T-helper 2 cell (primary cell): ENCODE measurements at places on chromosomes 1 and 21.

DNA sequence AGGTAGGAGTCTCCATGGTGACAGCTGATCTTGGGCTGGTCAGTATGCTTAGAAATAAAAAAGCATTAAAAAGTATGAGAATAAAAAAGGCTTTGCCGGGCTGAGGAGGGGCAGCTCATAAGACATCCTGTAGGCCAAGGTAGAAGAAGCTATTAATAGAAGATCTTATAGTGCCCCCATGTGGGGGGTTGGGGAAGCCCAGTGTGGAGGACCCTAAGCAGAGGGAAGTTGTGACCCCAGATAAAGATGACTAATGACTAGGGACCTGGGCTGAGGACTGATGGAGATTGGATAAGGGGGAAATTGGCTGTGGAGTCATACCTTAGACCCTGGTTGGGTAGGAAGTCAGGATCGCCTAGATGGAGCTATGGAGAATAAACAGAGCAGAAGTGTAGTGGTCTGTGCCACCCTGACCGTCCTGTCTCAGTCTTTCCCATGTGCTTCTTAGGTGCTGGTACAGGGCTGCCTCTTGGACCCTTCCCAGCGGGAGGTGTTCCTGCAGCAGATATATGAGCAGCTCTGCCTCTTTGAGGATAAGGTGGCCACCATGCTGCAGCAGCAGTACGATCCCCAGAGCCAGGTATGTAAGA lies 25.0 kb downstream of the SZT2 start:
- DNase-seq: no peak

- no peak for DNase-seq
Measured at GRCh38 chr1:94599095-94599813, 57.7 kb upstream of the F3 start.

DNA sequence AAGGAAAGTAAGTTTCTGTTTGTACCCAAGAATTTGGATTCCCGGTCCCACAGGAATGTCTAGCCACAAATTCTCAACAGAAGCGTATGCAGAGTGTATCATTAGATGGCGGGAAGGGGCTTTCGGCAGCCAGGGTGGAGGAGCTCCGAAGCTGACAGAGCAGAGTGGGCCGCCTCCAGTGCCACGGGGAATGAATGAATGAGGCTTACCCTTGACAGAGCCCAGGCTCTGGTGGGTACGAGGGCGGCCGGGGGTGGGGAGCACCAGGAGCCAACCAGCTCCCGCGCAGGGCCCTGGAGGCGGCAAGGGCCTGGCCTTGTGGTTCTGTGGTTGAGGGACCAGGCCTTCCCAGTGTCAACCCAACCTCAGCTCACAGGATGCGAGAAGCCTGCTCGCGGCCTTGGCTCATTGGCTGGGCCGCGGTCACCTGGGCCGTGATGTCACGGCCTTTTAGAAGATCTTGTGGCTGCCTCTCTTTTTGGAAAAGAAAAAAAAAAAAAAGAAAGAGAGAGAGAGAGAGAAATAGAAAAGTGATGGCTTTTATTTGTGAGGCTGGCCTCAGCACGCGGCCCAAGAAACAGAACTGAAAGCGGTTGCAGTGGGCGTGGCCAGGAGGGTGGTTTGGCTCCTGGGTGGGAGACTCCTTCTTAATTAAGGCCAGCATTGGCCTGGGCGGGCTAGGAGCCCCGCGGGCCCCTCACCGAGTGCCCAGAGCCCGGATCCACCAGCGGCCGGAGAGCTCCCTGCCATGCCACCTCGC lies 34.9 kb upstream of the RUNX3 start:
- DNase-seq: peak; percentile 97

DNA sequence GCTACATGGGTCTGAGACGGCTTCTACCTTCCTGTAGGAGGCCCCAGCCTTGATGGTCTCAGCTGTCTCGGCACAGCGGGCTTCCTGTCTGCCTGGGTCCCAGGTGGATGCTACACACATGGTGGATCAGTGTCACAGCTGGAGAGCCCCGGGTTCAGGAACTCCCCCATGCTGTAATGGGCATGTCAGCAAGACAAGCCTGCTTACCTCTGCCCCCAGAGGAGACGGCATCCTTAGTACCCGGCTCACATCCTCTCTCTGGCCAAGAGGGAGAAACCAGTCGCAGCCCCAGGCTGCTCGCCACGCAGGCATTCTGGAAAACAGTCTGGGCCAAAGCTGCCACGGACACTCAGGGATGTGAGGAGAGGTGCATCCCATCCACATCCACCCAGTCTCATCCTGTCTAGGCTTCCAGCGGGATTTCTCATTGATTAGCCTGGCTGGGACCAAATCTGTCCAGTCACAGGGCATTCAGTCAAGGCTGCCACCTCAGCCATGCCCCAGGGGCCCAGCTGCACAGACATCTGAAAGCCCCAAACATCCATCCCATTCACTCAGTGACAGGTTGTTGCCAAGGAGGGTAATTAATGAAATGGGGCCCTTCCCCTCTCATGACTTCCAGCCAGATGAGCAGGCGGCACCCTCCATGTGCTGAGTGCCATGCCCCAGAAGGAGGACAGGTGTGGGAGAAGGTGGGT lies 10.5 kb downstream of the SNAP47 start:
- DNase-seq: no peak

GRCh38 chr1:81808760-81809159 lies 8.0 kb downstream of the ADGRL2 start:
- DNase-seq: no peak

DNA sequence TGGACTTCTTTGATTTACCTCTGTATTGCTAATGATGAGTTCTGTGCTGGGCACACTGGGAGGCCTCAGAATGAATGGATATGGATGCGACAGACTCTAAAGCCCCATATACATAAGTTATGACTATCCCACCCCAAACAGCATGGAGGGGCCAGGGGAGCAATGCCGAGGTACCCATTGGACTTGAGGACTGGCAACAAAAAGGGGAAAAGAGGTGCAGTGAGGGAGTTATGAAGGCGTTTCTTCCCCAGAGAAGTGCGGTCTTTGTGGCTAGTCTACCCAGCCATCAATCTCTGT lies 15.2 kb upstream of the CDCA8 start:
- DNase-seq: no peak

GRCh38 chr1:229828461-229828860 lies 202.4 kb downstream of the URB2 start:
- DNase-seq: no peak

- DNase-seq: no peak
Measured at GRCh38 chr1:24151175-24151533, 8.2 kb upstream of the IL22RA1 start.

- DNase-seq: no peak
Measured at GRCh38 chr21:17673261-17674020, 60.7 kb upstream of the BTG3 start.

GRCh38 chr1:235553112-235553551 lies 48.9 kb upstream of the B3GALNT2 start:
- no peak for DNase-seq

DNA sequence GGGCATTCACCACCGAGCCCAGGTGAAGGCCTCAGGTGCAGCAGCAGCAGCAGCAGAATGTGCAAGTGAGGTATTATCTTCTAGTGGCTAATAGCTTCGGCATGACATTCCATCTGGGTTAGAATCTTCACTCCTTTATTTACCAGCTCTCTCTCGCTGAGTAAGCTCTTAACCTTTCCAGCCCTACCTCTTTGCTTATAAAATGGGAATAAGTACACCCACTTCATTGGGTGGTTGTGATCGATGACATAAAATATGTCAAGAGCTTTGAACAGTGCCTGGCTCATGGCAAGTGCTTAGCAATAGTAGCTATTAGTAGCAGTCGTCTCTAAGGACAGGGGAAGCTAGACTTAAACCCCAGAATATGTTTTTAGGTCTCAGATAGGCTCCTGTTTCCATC lies 149.5 kb downstream of the NOS1AP start:
- DNase-seq: no peak

DNA sequence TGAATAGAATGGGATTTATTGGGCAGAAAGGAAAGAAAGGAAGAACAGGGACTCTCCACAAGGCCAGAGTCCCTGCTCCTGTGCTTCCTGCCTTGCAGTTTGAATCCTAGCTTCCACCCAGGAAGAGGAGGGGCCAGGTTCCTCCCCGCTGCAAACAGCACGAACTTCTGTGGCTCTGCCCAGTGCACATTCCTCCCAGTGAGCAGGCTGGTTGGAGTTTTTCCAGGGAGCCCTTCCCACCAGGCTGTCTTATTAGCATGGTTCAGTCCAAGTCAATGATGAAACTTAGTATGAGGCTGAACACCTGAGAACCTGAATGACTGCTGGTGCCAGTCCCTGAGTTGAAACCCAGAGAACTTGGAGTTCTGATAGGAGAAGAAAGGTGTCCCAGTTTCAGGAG lies 247.2 kb downstream of the DUSP10 start:
- DNase-seq: no peak

DNA sequence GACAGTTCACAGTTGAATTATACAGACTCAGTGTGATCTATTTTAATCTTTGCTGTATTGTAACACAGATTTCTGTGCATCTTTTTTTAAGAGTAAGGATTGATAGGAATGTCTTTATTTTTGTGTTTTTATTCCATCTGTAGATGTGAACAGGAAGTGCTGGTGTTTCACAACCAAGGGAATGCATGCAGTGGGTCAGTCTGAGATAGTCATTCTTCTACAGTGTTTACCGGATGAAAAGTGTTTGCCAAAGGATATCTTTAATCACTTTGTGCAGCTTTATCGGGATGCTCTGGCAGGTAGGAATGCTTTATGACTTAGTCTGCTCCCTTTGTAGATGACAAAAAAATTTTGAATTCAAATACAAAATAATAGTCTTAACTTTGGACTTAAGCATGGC lies 84.5 kb downstream of the CC2D1B start:
- no peak for DNase-seq

DNA sequence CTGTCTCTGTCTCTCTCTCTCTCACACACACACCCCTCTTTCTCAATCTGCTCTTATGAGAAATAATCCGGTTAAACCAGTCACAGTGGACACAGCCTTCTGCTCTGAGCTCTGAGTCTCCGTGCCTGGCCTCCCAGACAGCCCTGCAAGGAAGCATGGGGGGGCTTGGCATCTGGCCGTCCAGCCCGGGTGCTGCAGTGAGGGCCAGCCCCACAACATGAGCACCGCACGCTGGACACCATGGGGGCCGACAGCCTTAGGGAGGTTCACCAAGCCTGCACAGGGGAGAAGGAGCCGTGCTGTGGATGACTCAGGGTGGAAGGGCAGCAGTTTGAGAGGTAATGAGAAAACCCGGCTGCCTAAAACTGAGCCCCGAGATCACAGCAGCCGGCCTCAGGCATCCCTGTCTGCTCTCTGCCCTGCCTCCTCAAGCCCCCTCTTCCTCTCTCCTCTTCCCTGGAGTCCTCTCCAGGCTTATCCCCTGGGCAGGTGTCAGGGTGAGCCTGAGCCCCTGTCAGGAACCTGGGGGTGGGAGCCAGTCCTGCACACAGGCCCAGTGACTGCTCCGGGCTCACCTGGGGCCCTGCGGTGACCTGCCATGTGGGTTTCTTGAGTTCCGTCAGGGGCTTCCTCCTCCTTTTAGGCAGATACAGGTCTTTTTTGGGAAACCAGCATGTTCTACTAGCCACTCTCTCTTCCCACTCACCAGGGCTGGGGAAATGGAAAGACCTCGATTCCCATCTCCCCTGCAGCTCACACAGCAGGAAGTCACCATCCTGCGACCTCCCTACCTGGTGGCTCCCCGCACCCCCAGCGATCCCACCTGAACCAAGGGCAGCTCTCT lies 92.8 kb downstream of the ITPKB start:
- no peak for DNase-seq

DNA sequence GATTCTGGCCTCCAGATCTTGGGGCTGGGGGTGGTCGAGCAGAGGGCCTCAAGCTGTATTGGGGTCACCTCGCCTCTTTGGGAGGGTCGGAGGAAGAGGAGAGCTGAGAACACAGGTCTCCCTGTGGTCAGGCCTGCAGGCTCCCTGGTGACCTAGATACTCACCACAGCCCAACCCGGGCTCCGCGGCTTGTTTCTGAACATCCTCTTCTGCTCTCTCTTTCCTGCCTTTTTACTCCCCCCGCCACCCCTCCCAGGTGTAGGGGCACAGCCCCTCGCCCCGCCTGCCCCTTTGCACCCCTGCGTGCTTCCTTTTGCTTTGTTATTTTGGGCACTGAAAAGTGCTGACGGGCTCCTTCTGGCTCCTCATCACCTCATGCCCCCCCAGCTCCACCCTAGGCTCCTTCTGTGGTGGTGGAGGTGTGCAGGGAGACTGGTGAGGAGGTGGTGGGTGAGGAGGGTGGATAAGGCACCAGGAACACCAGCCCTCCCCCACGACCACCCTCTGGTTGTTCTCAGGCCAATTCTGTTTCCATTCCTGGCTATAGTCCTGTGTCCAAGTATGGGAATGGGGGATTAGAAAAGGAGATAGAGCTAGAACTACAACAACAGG lies 10.6 kb upstream of the LINGO4 start:
- DNase-seq: no peak

DNA sequence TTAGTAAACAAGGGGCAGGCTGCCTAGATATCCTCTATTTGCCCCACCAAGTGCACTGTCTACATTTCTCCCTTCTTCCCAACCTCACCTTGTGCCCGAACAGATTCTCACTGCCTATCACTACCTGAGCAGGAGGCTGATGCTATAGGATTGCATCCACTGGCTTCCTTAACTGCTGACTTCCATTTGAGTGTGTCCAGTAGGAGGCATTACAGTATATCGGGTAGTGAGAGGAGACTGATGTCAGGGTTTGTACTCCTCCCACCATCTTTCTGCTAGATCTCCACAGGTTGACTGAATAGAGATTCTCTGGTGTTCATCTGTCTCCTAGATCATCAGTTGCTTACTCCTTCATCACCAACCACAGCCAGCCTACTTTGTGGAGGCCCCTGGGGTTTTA lies 796.3 kb downstream of the LRRIQ3 start:
- no peak for DNase-seq

- no peak for DNase-seq
Measured at GRCh38 chr1:42953182-42954180, 5.2 kb downstream of the SLC2A1 start.

GRCh38 chr1:218392780-218393179 lies 47.6 kb downstream of the TGFB2 start:
- DNase-seq: no peak

DNA sequence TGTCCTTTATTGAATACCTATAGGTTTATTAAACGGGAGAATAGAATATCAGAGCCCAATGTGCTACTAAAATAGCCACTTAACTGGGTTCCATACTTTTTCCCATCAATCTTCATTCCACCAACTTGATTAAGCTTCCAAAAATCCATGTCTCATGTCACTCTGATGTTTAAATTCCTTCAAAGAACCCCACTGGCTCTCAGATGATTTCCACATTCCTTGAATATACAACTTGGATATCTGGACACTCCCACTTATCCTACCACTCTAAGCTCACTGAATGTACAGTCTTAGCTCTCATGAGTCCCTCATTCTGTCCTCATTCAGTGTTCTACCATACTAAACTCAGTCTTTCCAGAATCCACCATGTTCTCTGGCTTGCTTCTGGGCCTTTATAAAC lies 21.1 kb downstream of the COL11A1 start:
- no peak for DNase-seq

- DNase-seq: peak; percentile 41
Measured at GRCh38 chr1:113929750-113930498, 800 bp downstream of the HIPK1 start.

DNA sequence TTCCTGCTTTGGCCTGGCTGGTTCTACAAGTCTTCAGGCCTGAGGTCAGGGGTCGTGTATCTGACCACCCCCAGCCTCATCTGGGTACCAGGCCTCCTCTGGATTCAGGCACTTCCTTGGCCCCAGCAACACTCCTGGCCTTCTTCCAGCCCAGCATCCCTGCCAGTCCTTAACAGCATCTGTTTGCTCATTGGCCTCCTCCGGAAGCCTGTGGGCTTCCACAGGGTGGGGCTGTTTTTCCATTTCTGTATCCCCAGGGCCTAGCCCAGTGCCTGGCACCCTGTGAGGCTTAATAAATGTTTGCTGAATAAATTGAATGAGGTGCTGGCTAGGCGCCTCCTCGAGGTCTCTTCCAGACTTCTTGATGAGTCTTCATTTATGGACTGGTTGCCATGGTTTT lies 21.5 kb upstream of the GPR37L1 start:
- DNase-seq: no peak

- no peak for DNase-seq
Measured at GRCh38 chr1:153420306-153420705, 4.0 kb downstream of the S100A7A start.
